ENCODE measurements at places on chromosomes 1 and 21. TPM values are rescaled to one million over a fixed set of nuclear protein-coding genes. Genes with fewer than 3 reads are reported as not detected.

Gene TMEM51
- not detected for total RNA-seq

Gene OPTC
- total RNA-seq = not detected

- peaks cover 13% of the 10 kb centered on the region for H3K27me3 ChIP-seq
- no peak for DNase-seq
- H3K4me3 ChIP-seq = no peak overlapping the region
- no peaks in the 10 kb centered on the region for H3K36me3 ChIP-seq
- H3K4me1 ChIP-seq = no peaks in the 10 kb centered on the region
Measured at GRCh38 chr21:8992731-8993174, 1528.6 kb upstream of the TPTE start.

Gene MYOM3
- total RNA-seq = not detected

Gene AKNAD1
- not detected for total RNA-seq

DNA sequence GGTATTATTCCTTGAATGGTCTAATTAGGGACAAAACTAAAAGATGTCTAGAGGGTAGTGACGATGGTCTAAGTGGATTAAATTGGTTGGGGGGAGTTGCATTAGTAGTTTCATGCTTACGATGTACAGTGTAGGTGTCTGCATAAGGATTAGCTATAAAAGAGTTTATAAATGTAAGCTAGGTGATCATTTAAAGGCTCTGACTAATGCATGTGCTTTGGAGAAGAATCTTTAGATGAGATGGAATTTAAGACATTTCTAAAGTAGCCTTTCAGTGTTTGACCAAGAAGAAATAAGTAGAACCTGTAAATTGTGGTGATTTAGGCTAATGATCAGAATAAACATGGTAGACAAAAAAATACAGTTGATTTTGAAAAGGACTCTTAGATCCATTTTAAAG, 7.4 kb downstream of the SYT14 start:
- H3K4me3 ChIP-seq = no peak overlapping the region
- no peaks in the 10 kb centered on the region for H3K4me1 ChIP-seq
- no peak overlapping the region for H3K27ac ChIP-seq
- DNase-seq = no peak
- H3K27me3 ChIP-seq = peaks cover 8% of the 10 kb centered on the region

Gene CGN
- 0.08 TPM for total RNA-seq

- no peak overlapping the region for H3K4me3 ChIP-seq
- H3K27ac ChIP-seq = no peak overlapping the region
- no peaks in the 10 kb centered on the region for H3K27me3 ChIP-seq
- DNase-seq = no peak
Measured at GRCh38 chr1:154574716-154575115, 7.1 kb downstream of the CHRNB2 start.

DNA sequence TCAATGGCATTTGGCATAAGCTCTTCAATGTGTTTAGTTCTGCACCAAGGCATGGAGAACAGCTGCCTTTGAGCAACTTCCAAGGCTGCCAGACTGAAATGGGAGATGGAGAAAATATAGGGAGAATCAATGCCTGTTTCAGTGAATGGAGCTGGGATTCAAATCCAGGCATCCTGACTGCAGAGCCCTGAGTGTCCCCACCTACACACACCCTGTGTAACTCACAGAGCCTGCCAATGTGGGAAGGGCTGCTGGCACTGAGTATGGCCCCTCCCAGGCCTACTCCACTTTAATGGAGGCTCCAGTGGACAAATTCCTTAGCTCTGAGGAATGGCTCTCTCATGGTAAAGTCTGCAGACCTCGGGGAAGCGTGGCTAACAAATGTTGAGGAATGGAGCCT, 145.6 kb upstream of the TNR start:
- no peaks in the 10 kb centered on the region for H3K36me3 ChIP-seq
- H3K4me1 ChIP-seq = no peaks in the 10 kb centered on the region
- DNase-seq = no peak
- H3K27me3 ChIP-seq = no peaks in the 10 kb centered on the region

DNA sequence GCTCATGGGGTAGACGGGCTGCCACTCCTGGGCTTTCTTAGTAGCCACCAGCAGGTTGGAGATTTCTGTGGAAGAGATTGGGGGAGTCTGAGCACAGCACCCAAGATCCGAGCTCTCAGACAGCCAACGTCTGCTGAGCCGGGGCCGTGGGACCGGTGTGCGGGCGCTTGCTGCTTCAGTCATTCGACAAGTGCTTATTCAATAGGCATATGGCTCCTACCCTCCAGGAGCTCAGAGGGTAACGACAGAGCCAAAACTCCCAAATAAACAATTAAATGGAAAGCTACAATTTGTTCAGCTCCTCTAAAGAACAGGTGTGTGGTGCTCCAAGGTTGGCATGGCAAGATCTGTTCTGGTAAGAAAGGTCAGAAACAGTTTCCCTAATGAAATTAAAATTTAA, 106.0 kb downstream of the RAVER2 start:
- peaks cover 100% of the 10 kb centered on the region for H3K36me3 ChIP-seq
- DNase-seq = no peak
- H3K27ac ChIP-seq = no peak overlapping the region
- H3K27me3 ChIP-seq = no peaks in the 10 kb centered on the region
- no peak overlapping the region for H3K4me3 ChIP-seq

DNA sequence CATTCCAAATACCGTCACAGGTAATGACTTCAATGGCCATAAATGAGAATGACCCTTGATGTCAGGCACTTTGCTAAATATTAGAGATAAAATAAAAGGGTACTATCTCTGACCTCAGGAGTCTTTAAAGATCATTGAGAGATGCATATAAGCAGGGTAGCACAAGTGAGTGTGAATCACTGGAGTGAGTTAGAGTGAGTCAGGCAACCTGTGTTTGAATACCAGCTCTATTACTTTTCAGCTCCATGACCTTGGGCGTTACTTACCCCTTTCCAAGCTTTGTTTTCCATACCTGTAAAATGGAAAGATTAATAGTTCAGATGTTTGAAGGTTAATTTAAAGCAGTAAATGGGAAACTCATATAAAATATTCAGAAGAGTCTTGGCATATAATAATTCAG, 1058.0 kb upstream of the ADGRL4 start:
- no peak for DNase-seq
- H3K4me1 ChIP-seq = no peaks in the 10 kb centered on the region
- H3K4me3 ChIP-seq = no peak overlapping the region
- H3K27me3 ChIP-seq = no peaks in the 10 kb centered on the region
- no peaks in the 10 kb centered on the region for H3K36me3 ChIP-seq

Gene GJB3
- total RNA-seq = not detected

DNA sequence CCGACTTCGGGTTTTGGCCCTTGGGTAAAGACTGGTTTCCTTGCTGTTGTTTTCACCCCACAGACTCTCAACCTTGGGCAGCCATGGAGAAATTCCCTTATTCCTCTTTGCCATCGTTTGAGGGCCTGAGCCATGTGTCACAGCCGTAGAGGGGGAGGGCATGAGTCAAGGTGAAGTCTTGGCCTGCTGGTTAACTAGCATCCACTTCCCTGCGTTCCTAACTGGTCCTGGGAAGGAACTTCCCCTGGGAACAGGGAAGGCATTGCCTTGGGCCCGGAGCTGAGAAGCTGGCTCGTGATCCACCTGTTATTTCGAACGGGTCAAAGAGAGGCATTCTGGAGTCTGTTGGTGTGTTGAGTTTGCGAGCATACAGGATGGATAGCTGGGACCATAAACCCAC, 464.9 kb downstream of the CAMTA1 start:
- no peak for DNase-seq
- H3K27me3 ChIP-seq = peaks cover 21% of the 10 kb centered on the region
- H3K36me3 ChIP-seq = no peaks in the 10 kb centered on the region
- no peaks in the 10 kb centered on the region for H3K4me1 ChIP-seq
- no peak overlapping the region for H3K4me3 ChIP-seq

Gene FCRL6
- 0.28 TPM for total RNA-seq

DNA sequence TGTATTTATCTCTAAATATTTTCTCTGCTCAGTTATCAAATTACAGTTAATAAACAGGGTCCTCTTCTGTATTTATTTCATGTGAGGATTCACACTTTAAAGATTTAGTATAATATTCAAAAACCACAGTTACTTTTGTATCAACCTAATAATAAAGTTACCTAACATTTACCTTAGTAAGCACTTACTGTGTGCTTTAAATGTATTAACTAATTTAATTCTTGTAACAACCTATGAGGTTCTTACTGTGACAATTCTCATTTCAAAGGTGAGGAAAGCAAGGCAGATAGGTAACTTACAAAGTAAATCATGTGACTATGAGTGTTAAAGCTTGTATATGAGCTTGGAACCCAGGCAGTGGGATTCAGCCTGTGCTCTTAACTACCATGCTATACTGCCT, 30.2 kb downstream of the DNAH14 start:
- DNase-seq = no peak
- H3K27ac ChIP-seq = no peak overlapping the region
- H3K27me3 ChIP-seq = no peaks in the 10 kb centered on the region
- no peaks in the 10 kb centered on the region for H3K36me3 ChIP-seq
- H3K4me1 ChIP-seq = no peaks in the 10 kb centered on the region
- no peak overlapping the region for H3K4me3 ChIP-seq

Gene GBP2
- total RNA-seq = 87.6 TPM

DNA sequence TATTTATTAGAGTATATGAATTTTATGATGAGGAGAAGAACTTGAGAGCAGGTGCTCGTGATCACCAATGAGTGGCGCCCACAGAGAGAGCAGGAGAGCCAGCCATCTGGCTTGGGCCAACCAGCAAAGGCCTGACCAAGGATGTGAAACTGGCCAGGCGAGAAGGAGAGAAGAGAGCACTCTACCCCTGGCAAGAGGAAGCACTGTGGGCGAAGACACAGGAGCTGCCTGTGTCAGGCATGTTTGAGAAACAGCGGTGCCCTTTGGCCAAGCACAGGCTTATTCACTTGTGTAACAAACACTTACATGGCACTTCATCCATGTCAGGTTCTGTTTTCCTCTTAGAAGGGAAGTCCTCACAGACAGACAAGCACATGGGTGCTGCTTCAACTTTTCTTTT, 4.2 kb upstream of the SIPA1L2 start:
- DNase-seq = no peak
- peaks cover 16% of the 10 kb centered on the region for H3K4me1 ChIP-seq
- H3K4me3 ChIP-seq = no peak overlapping the region
- no peaks in the 10 kb centered on the region for H3K36me3 ChIP-seq
- H3K27me3 ChIP-seq = peaks cover 6% of the 10 kb centered on the region

GRCh38 chr1:183310753-183311479, 107.3 kb downstream of the NMNAT2 start:
- no peaks in the 10 kb centered on the region for H3K4me1 ChIP-seq
- no peak for DNase-seq
- H3K27me3 ChIP-seq = peaks cover 5% of the 10 kb centered on the region
- H3K27ac ChIP-seq = no peak overlapping the region
- H3K36me3 ChIP-seq = no peaks in the 10 kb centered on the region
- no peak overlapping the region for H3K4me3 ChIP-seq

GRCh38 chr1:26862781-26863684, at the start of gene SFN:
Gene SFN (plus strand): TSS chr1:26863149. CDS start chr1:26863213, 64 bp downstream.
- no peaks in the 10 kb centered on the region for H3K27me3 ChIP-seq
- H3K36me3 ChIP-seq = peaks cover 3% of the 10 kb centered on the region
- DNase-seq = peak; percentile 32

- peaks cover 50% of the 10 kb centered on the region for H3K4me1 ChIP-seq
- no peak overlapping the region for H3K4me3 ChIP-seq
- H3K36me3 ChIP-seq = peaks cover 13% of the 10 kb centered on the region
- DNase-seq = no peak
Measured at GRCh38 chr1:32798191-32798590, 19.0 kb downstream of the YARS1 start.

Gene SPRR1B
- not detected for total RNA-seq

DNA sequence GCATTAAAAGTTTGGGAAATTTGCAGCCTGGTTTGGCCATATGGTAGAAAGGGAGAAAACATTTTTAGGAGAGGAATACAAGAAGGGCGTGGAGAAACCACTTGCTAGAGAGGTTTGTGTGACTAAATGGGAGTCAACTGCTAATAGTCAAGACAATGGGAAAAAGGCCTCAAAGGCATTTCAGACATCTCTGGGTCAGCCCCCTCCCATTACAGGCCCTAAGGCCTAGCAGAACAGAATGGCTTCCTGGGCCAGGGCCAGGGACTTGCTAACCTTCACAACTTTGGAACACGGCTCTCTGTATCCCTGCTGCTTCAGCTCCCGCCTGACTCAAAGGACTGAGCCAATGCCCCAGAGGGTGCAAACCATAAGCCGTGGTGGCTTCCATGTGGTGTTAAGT, 752.3 kb upstream of the ADAMTS5 start:
- H3K4me3 ChIP-seq = no peak overlapping the region
- H3K4me1 ChIP-seq = no peaks in the 10 kb centered on the region
- no peaks in the 10 kb centered on the region for H3K27me3 ChIP-seq
- no peaks in the 10 kb centered on the region for H3K36me3 ChIP-seq
- no peak overlapping the region for H3K27ac ChIP-seq

DNA sequence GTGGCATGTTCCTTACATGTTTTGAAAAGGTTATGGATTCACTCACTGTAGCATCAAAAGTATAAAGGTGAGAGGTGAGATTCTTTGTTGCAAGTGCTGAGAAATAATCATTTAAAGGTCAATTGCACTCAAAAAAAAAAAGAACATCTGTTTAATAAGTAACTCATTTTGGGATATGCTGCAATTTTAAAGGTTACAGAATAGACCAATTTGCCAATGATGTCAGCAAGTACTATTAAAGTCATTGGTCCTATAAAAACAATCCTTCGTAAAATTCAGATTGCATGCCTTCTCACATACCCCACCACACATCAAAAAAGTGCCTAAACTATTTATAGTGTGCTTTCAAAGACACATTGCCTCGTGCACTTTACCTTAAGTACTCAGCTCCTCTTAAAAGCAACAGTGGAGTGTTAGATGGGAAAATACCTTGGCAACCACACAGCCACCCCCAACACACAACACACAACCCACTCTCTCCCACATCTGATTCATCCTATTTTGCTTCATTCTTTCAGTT, 218.2 kb upstream of the ADGRL2 start:
- no peaks in the 10 kb centered on the region for H3K27me3 ChIP-seq
- DNase-seq = no peak

Gene ATP5PB
- total RNA-seq = 47.3 TPM

DNA sequence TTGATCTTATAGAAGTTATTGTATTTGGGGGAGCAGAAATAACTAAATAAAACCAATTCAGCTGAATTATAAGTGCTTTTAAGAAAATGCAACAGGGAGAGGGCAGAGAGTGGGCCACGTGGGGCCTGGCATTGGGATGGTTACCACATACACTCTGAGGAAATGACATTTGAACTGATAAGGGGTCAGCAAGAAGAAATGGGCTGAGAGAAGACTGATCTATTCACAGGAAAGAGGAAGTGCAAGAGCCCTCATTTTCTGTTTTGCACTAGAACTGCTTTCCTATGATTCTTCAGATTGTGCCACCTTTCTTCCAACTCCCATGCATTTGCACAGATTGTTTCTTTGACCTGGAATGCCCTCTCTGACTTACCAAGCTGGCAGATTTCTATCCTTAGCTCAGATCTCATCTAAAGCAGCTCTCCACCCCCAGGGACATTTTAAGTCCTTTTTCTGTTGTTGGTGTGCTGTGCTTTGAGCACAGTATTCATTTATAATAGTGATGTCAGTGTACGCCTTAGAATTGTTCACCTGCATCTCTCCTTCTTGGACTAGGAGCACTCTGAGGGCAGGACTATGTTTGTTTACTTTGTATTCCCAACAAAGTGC, 115.9 kb downstream of the FGGY start:
- no peaks in the 10 kb centered on the region for H3K27me3 ChIP-seq
- no peak overlapping the region for H3K4me3 ChIP-seq
- no peak overlapping the region for H3K27ac ChIP-seq

GRCh38 chr1:32199043-32199716, 1.2 kb upstream of the CCDC28B start:
- peaks cover 46% of the 10 kb centered on the region for H3K36me3 ChIP-seq
- H3K4me1 ChIP-seq = peaks cover 77% of the 10 kb centered on the region
- peak overlapping the region; percentile 97 for H3K27ac ChIP-seq
